ENCODE measurements at places on chromosomes 12 and 14.

DNA sequence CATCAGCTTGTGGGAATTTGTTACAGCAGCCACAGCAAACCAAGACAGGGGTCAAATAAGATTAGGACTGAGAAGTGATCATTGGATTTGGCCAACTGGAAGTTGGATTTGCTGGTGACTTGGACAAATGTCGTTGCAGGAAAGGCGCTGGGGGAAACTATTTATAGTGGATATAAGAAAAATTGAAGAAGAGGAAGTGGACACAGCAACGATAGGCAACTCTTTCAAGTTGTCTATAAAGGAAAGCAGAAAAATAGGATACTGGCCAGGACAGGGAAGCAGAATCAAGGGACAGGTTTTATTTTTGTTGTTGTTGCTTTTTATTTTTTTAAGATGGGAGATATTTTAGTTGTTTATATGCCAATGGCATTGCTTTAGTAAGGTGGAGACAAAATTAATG lies 56.2 kb upstream of the RTRAF start:
- DNase-seq, result no peak

DNA sequence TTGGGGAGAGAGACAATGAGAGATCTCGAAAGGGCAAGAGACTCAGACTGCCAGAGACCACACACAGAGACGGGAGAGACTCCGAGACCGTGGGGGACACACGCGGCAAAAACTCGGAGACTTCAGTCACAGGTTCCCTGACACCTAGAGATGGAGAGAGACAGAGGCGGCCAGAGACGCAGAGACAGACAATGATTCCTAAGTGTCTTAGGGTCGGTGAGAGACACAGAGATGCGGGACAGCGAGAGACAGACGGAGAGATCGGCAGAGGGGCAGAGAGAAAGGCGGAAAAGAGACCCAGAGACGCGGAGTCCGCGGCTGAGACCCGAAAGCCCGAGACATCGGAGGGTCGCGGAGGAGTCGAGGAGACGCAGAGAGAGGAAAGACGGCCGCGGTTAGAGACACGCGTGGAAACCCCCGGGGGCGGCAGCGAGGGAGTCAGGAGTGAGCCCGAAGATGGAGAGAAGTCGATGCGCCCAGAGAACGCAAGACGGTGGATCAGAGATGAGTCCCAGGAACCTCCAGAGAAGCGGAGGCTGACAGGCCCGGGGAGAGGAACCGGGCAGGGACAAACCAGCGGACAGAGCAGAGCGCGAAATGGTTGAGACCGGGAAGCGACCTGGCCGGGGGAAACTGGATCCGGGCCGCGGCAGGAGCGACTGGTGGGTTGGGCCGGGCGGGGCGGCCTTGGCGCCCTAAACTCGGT lies 7.8 kb downstream of the LHX5 start:
- DNase-seq, result no peak

DNA sequence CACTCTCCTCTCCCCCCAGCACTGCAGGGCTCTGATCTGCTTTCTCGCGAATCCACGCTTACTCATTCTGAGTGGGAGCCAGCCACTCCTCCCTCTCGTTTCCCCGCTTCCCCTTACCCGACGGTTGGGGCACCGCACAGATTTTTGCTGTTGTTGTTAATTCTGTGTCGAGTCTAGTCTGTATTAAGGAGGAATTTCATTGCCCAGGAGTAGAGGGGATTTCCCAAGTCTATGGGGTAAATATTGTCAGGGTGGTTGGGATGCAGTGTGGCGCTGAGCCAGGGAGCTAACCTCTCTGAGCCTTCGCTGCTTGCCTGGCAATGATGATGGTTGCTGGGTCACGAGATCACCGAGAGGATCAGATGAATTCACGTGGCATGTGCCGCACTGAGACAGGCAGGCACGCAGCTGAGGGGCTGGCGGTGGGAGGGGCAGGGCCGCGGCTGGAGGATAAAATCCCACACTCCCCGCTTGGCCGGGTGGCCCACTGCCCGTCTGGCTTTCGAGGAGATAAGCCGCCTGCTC lies 18.5 kb downstream of the NCOR2 start:
- DNase-seq, result peak; percentile 87

DNA sequence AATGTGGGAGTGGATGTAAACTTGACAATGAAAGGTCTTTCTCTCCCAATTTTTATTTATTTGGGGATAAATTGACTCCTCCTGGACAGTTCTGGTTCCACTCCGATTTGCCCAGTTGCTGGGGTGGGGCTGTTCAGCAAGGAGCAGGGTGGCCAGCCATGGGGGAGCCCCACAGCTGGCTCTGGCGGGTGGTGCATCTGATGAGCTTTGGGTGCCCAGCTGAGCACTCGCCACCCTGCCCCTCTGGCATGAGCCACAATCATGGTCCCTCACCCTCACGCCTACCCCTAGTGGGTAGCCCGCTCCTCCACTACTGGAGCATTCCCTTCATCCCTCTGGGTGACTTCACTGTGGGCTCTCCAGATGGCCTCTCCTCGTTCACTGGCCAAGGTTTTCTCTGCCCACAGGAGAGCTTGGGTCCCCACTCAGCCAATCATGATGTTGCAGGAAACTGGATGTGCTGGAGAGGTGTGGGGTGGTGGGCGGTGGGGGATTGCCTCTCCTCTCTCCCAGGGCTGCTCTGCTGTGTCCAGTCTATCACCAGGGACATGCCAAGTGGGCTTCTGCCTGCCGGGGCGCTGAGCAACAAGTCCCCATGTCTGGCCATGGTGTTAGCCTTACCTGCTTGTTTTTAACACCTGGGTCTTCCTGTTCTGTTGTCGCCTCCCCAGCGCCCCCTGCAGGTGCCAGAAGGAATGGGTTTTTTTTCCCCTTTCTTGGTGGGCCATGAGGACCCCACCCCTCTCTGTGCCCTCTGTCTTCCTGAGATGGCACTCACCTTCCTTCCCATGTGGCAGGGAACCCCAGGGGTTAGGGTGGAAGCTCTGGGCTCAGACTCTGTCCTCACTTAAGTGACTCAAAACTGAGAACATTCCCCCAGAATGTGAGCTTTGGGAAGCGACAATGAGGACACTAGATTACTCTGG lies 3.4 kb downstream of the CYP46A1 start:
- DNase-seq, result no peak

DNA sequence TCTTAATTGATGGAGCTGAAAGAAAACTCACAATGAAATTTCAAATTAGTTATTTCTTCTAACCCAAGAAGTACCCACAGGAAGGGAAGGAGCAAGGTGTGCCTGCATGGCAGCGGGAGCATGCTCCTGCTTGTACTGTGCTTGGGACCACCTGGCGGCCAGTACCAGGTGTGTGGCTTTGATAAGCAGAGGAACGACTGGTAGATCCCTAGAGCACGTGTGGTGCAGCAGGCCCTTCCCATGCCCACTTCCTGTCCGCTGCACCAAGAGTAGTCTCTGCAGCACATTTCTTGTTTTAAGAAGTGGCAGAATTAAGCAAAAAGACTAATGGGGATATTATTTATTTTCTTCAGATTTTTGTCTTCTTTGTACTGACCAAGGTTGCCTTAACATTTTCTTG lies 122.3 kb upstream of the ATF1 start:
- DNase-seq, result no peak

GRCh38 chr12:496736-497135 lies 37.0 kb downstream of the B4GALNT3 start:
- no peak for DNase-seq

GRCh38 chr14:25116607-25117006 lies 66.7 kb upstream of the STXBP6 start:
- no peak for DNase-seq

GRCh38 chr12:54030889-54031471 lies 1.9 kb upstream of the HOXC5 start:
- no peak for DNase-seq

GRCh38 chr14:57865403-57866198 lies at the start of gene SLC35F4:
Gene SLC35F4, minus strand, starts transcription at chr14:57866092.
- peak; percentile 3 for DNase-seq

DNA sequence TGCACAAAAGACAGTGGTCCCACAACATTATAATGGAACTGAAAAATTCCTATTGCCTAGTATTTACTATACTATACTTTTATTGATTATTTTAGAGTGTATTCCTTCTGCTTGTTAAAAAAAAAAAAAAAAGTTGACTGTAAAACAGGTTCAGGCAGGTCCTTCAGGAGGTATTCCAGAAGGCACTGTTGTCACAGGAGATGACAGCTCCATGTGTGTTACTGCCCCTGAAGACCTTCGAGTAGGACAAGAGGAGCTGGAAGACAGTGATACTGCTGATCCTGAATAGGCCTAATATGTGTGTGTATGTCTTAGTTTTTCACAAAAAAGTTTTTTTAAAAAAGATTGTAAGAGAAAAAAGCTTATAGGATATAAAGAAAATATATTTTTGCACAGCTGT lies 12.3 kb downstream of the UBE2N start:
- no peak for DNase-seq

DNA sequence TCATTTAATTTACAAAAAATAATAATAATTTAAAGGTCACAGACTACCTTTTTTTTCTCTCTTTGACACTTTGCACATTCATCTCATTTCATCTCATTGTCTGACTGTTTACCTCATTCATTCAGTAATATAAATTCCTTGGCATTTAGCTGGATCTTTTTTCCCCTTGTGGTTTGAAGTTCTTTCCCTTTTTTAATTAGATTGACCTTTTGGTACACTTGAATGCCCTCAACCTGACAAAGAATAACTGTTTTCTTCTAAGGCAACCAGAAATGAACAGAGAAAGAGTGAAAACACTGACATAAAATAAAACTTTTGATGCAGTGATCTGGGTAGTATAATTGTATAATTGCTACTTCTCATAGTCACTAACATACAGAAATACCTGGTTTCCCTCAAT lies 774.9 kb upstream of the NOVA1 start:
- no peak for DNase-seq

GRCh38 chr12:122094735-122095631 lies 16.4 kb downstream of the MLXIP start:
- no peak for DNase-seq

DNA sequence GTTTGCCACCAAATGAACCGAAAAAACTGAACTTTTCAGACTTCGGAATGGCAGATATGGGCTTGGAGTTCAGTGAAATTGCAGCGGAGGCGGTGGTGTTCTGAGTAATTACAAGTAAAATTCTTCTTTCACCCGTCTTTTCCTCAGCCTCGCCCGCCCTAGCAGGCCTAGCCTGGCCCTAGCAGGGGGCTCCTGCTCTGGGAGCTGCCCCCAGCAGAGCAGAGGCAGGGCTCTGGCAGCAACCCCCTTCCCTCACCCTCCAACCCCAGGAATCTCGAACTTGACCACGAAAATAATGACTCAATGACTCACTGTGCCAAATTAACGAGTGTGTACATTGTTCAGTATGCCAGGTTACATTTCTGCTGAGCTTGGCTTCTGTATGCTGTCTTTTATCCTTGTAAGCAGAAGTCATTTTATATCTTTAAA lies 1.1 kb downstream of the PAPLN start:
- DNase-seq, result peak; percentile 49

DNA sequence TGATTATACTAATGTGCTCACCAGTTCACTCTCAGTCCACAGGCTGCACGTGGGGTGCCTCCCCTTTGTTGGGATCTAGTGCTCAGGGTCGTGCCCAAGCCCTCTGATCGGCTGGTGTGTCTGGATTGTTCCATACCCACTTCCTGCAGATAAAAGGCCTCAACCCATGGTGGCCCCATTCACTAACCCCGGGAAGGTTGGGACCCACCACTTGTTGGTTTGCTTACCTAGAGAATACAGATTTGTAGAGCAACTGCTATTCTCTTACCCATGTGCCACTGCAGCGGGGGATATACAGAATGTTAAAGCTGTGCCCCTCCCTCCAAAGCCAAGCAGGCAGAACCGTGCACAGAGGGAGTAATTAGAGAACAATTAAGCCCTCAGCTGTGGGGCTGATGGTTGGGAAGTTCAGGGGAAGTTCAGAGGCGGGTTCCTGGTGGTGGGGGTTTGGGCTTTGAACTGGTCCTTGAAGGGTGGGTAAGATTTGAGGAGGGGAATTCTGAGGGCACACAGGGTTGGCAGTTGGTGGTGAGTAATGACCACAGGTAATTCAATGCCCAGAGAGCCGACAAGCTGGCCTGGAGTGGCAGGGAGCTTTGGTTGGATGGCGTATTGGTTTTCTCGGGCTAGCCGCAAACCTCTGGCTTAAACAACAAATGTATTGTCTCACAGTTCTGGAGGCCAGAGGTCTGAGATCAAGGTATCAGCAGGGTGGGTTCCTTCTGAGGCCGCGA lies 68.8 kb downstream of the ADCK1 start:
- no peak for DNase-seq

GRCh38 chr14:75628816-75629215 lies 31.9 kb downstream of the ERG28 start:
- no peak for DNase-seq

GRCh38 chr12:120078868-120079267 lies 37.7 kb downstream of the RAB35 start:
- no peak for DNase-seq

DNA sequence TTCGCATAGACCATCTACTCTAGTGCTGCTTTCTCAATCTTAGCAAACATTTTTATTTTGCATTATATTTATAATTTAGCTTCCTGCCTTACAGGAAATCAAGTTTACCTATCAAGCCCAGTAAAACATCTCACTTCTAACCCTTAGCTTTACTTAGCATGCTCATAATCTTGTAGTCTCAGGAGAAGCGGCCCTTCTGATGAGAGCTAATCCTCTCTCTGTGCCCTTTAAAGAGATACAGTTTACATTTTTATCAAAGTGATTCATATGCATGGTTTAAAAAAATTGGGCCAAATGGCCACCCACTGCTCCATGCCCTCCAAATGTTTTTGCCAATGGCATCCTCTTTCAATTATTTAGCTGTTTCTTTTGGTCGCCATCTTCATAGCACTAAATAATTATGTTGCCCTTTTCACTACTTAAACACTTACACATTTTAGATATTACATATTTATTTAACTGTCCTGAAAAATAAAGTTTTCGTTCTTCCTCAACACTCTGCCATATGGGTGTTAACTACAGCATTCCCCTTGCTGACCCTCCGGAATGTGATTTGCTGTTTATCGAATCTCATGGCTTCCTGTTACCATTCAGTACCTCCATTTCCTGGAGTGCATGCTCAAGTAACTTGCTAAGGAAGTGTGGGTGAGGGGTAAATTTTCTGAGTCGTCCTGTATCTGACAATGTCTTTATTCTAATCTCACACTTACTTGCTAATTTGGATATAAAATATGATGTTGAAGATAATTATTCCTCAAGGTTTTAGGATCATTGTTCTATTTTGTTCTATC lies 29.3 kb downstream of the YLPM1 start:
- DNase-seq, result peak; percentile 78

DNA sequence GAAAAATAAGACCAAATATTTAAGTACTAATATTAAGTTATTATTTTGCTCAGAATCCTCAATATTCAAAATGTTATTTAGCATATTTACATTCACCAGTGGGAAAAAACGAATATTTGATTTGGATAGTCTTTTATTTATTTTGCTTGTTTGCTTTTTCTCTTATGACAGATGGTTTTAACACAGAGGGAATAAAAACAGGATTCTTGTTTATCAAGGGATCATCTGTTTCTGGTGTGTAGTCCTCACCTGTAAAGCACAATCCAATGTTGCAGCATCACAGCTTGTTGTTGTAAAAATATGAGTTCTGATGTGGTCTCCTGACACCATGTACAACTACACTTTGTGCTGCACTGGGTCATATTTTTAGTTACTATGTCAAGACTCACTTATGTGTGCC lies 103.9 kb downstream of the AVPR1A start:
- no peak for DNase-seq

- DNase-seq, result no peak
These were observed 9.5 kb upstream of the KRT7 start for GRCh38 chr12:52223406-52224039.

Data from lung microvascular endothelial cell (primary cell).